Left forelimb (tissue), 1 donor: ENCODE measurements at places on chromosomes 5 and 9.

- DNase-seq, result no peak
These were observed 52.8 kb upstream of the RPL26L1 start for GRCh38 chr5:172906436-172906835.

GRCh38 chr5:15790446-15791018 is 290.6 kb downstream of the FBXL7 start:
- DNase-seq, result no peak

- no peak for DNase-seq
These were observed 42.8 kb upstream of the PARP8 start for GRCh38 chr5:50623666-50624065.

DNA sequence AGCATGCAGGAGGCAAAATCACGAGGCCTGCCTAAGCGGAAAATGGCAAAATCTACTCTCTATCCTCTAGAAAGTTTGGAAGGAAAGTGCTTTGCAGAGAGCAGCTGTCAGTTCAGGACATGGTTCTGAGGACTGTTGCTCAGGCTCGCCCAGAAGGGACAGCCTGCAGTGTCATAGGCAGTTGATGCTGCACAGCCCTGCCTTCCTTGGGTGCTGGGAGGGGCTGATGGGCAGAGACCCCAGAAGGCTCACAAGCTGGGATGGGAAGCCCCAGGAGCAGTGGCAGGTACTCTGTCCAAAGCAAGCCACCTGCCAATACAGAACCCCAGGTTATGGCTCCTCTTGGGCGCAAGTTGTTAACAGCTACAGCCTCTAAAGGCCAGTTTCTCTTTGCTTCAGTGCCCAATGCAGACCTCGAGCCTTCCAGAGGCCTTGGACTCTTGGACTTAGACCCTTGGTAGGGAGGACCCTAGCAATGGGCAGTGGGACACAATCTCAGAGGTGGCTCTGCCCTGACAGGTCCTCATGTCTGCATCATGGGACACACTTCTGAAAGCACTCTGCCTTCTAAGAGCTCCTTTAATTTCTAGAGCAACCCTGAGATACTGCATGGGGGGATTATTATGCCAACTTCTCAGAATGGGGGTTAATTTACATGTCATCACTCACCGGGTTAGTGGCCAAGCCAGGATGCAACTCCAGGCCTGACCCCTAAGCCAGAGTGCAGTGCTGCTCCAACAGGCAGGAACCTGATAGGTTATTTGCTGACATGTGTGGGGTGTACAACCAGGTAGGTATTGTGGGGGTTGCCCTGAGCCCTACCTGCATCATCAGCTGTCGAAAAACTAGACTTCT is 57.1 kb downstream of the MACROH2A1 start:
- DNase-seq, result no peak

- DNase-seq, result no peak
These were observed 81.9 kb downstream of the TNC start for GRCh38 chr9:115035841-115036612.

- DNase-seq, result no peak
These were observed 145.6 kb downstream of the MUSK start for GRCh38 chr9:110814159-110814558.

GRCh38 chr5:120082316-120083068 is 381.6 kb upstream of the PRR16 start:
- no peak for DNase-seq
